ENCODE measurements at places on chromosomes 2 and 18.
A peak's percentile ranks its signal among the peaks of the same experiment; 100 is the strongest.

- no peak for DNase-seq
Measured at GRCh38 chr2:217182926-217183325, 323.1 kb upstream of the TNP1 start.

- DNase-seq: peak; percentile 27
Measured at GRCh38 chr2:177598326-177599138, 206.0 kb downstream of the AGPS start.

- peak; percentile 23 for DNase-seq
Measured at GRCh38 chr2:241317391-241317790, 1.7 kb downstream of the SEPTIN2 start.

DNA sequence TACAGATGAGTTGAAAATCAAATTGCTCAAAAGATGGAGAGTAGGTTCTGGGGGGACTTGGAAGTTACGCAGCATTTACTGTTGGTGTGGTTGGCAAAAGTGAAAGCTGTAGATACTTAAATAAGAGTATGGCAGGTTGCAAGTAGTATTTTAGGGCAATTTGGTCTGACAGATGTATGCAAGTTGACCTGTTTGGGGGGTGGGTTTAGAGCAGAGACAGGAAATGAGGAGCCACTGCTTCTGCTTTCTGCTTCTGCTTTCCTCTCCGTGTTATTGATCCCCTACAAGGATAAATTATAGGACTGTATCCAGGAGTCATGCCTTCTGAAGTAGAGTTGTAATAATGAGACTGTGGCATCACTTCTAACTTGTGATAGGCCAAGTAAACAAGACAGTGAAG, 71.2 kb downstream of the EPAS1 start:
- DNase-seq: no peak

DNA sequence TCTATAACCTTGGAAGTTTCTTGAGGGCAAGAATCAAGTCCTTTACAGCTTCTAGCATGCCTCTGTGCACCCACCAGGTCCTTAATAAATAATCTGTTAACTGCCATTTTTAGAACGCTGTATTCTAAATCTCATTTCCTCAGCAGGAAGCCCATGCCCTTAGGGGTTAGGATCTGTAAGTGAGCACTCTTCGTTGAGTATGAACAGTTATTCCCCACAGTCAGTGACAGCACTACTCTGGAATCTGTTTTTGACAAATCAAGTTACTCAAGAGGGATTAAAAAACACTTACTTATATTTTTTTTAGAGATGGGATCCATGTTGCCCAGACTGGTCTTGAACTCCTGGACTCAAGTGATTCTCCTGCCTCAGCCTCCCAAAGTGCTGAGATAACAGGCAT, 14.6 kb downstream of the PAIP2B start:
- DNase-seq: peak; percentile 27

- no peak for DNase-seq
Measured at GRCh38 chr2:5969303-5969702, 277.1 kb downstream of the SOX11 start.

- DNase-seq: no peak
Measured at GRCh38 chr18:35949090-35949489, 23.4 kb upstream of the RMP24 start.

DNA sequence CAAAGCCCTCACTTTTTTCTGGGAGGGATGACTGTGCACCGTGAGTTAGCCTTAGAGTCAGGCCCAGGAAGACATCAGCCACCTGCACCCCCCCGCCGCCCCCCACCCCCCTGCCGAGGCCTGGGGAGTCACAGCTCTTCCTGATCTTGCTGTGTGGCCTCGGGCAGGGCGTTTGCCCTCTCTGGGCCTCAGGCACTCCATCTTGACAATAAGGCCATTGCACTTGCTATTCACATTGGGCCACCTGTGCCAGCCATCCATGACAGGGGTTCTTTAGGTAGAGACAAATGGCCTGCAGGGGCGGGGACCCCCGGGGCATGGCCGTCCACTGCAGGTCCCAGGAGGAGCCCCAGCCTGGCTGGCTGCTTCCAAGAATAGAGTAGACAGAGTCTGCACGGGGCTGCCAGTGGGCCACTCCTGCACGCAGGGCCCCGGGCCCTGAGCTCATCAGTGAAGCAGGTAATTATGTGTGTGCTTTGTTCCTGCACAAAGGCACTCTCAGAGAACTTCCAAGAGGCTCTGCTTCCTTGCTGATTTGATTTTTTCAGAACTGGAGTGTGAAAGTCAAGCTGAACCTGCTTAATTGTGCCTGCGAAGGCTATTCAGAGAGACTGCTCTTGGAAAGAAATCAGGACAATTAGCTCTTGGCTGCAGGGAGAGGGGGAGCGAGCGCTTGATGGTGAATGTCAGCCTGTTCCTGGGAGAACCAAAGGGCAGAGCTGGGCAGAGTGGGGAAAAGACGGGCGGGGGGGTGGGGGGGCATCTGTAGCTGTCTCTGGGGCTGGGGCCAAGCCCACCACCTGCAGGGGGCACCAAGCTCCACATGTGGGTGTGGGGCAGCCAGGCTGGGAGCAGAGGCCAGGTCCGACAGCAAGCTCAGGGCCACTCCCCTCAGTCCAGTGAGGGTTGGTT, 40.3 kb downstream of the RRM2 start:
- DNase-seq: no peak

All from EH (cell line).